ENCODE measurements at places on chromosomes 7 and 10.

DNA sequence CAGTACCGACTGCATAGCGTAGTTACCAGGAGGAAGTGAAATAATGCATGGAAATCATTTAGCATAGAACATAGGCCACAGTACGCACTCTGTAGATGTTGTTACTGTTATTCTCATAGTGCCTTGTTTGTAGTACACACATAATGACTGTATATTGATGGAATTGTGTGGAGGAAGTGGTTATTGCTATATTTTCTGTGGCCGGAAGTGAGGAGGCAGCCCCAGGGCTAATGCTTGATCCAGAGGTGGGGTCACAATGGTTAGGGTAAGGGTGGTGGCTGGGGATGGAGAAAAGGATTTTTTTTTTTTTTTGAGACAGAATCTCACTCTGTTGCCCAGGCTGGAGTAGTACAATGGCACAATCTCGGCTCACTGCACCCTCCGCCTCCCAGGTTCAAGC is 4.5 kb upstream of the MGAM start:
- no peak for DNase-seq

- DNase-seq = no peak
These were observed 85.9 kb downstream of the CD36 start for GRCh38 chr7:80724249-80724871.

DNA sequence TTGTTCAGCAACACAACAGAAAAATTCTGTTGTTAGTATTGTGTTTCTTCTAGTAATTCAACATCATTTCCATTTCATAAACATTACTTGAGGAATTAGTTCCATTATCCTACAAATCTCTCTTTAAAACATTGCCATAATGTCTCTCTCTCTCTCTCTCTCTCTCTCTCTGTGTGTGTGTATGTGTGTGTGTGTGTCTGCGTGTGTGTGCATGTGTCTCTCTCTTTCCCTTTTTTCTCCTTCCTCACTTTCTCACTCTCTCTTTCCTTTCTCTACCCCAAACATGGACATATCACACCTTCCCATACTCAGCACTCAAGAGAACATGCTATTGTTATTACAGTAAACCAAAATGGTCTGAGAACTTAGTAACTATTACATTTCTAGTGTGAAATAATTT is 16.6 kb downstream of the LRRTM3 start:
- no peak for DNase-seq

DNA sequence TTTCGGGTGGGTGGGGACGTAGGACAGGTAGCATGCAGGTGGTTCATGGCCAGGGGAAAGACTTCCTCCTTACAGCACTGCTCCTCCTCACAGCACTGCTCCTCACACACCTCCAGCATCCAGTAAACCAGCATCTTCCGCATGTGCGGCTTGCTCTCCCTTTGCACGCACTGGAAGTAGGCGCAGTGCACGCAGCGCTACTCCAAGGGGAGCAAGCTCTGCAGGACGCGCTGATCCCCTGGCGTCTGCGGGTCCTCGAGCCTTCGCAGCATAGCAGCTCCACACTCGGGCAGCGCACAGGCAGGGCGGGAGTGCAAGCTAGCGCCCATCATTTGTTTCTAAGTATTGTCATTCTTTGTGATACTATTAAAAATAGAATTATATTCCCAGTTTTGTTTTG is 30.5 kb upstream of the MAP3K8 start:
- no peak for DNase-seq

DNA sequence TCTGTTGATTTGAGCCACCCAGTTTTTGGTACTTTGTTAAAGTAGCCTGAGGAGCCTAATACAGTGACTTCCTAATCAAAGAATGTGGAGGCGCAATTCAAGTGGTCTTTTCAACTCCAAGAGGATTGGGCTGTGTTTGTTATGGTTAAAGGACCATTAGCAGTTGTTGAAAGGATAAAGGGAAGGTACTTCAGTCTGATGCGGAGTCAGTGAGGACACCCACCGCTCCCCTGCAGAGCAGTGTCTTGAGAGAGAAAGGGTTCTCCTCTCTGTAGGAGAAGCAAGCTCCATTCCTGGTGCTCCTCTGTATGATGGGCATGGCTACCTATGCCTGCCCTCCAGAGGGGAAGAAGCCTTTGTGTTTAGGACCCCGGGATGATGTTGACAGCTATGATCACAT is 590.6 kb upstream of the C7orf33 start:
- DNase-seq = no peak

- no peak for DNase-seq
These were observed 12.0 kb downstream of the XRCC2 start for GRCh38 chr7:152663931-152664330.

GRCh38 chr10:103750836-103751235 is 104.5 kb downstream of the SH3PXD2A start:
- no peak for DNase-seq

GRCh38 chr10:48580236-48580635 is 24.6 kb downstream of the ARHGAP22 start:
- no peak for DNase-seq

DNA sequence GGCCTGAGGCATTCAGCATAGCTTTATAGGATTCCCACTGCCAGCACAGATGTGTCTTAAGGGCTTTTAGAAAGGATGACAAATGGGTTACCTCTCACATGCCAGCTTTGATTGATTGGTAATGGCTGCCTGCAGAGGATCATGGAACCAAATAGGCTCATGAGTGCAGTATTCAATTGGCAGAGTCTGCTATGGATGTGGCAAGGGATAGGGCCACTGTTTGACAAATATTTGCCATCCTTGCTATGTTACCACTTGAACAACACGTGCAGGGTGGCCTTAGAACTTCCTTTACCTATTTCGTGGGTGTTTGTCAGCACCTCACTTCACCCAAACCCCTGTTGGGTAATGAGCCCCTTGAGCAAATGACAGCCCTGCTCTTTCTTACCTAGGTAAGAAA is 139.2 kb downstream of the C10orf105 start:
- DNase-seq = no peak

- no peak for DNase-seq
These were observed 12.2 kb downstream of the PLXDC2 start for GRCh38 chr10:19828278-19829049.

GRCh38 chr7:98234429-98235147 is 17.4 kb downstream of the TECPR1 start:
- DNase-seq = no peak

DNA sequence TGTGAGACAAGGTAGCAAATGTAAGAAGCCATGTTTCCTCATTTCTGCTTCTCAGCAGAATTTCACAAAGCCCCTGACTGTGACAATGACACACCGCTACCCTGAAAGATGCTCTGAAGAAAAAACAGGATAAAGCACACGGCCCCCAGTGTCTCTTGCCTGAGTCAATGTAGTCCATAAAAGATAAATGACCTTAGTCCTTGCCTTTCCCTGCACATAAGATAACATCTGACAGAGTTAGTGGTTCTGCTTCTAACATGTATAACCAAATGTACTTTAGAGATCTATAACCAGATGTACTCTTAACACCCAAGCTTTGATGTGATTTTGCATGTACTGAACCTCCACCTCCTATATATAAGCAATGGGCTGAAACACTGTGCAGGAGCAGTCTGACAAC is 3.0 kb upstream of the SND1 start:
- no peak for DNase-seq

DNA sequence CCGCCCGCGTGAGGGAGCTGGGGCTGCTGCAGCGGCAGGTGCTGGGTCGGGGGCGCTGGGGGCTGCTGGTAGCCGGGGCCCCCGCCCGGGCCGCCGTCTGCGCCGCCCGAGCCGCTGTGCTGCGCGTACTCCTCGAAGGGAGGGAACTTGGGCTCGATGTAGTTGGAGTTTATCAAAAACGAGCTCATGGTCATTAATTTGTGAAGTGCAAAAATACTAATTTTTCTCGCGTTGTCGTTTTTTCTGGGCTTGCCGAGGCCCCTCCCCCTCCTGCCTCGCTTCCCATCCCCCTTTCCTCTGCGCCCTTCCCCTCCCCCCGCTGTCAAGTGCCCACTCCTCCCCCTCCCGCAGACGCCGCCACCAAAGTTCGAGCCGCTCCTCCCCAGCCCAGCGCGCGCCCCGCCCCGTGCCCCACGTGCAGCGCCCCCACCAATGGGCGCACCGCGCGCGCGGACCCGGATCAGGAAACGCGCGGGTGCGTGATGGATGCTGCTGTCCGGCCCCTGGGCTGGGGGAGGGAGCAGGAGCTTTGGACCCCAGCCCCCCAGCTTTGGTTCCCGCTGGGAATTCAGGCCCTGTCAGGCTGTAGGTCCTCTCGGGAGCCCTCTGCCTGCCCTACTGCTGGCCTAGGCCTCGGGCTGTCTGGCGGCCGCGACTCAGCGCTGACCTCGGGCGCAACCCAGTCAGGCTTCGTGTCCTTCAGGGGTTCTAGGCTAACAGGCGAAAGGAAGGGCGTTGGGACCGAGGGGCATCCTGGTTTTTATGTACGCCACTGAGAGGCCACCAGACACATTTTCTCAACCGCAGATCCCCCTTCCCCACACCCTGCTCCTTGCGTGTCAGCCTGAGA is at the start of gene HOXA4:
Gene HOXA4, minus strand, starts transcription at position 218 of the 850 bp plus-strand sequence. Its CDS starts 24 bp downstream, at position 194.
- no peak for DNase-seq

Data from GDM1 (cell line).